ENCODE measurements at places on chromosomes 7 and 10.

- DNase-seq: no peak
Measured at GRCh38 chr10:31918671-31919409, 9.8 kb downstream of the ARHGAP12 start.

- DNase-seq: no peak
Measured at GRCh38 chr10:73997461-73997786, 492 bp upstream of the VCL start.

DNA sequence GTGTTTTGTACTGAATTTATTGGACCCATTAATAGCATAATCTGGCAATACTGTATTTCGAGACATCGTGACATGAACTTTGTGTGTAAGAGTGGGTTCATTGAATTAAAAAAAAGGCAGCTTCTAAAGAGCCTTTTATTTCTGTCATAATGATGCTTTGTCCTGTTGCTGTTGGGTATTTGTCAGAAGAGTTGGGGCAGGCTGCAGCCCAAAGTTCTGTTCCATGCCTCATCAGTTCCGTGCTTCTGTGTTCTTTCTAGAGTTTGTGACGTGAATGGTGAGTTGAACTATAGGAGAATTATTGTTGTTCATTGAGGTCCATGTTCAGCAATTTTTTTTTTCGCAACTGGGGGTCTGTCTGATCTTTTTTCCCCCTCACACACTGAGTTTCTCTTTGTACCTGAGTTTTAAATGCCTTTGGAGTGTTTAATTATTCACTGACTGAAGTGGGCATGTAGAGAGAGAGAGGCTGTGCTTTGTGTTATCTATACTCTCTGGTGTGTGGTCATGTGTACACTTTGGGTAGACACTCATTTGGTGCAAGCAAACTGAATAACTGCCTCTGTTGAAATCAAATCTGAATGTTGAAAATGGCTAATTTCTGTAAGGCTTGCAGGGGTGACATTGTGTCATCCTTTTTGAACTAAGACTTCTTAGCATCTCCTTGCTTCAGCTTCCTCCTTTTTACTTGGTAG is 69.8 kb downstream of the ADD3 start:
- no peak for DNase-seq

- DNase-seq: no peak
Measured at GRCh38 chr7:135718794-135719437, 9.1 kb downstream of the SLC13A4 start.

- no peak for DNase-seq
Measured at GRCh38 chr7:105963038-105963667, at the start of gene CDHR3. Gene CDHR3, plus strand, starts transcription at chr7:105963264. Its CDS starts 55 bp downstream, at chr7:105963319.

DNA sequence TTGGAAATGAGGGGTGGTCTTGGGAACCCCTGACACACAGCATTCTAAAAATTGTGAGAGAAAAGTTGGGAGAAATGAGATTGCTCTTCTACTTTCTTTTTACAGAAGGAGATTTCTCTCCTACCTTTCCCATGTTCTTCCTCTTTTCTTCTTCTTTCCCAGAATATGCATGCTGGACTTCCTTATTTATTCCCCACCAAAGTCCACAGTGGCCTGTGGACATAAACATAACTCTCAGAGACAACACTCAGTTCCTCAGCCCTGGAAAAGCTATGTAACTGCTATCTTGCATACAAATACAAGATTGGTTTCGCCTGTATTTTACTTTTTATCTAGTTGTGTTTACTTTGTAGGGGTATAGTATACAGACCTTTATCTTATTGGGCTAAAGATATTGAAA is 54.6 kb upstream of the C1GALT1 start:
- DNase-seq: no peak

GRCh38 chr10:22839639-22840038 is 88.2 kb upstream of the ARMC3 start:
- DNase-seq: no peak

GRCh38 chr7:118734541-118734940 is 510.0 kb downstream of the ANKRD7 start:
- DNase-seq: no peak

DNA sequence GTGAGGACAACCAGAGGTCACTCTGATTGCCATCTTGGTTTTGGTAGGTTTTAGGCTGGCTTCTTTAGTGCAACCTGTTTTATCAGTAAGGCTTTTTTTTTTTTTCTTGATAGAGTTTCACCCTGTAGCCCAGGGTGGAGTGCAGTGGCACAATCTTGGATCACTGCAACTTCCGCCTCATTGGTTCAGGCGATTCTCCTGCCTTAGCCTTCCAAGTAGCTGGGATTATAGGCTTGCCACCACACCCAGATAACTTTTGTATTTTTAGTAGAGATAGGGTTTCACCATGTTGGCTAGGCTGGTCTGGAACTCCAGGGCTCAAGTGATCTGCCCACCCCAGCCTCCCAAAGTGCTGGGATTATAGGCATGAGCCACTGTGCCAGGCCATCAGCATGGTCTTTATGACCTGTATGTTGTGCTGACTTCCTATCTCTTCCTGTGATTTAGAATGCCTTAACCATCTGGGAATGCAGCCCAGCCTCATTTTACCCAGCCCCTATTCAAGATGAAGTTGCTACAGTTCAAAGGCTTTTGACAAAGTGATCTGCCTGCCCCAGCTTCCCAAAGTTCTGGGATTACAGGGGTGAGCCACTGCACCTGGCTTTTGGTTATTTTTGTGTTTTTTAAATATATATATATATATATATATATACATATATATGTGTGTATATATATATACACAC is 7.0 kb upstream of the ZNF425 start:
- no peak for DNase-seq

- DNase-seq: no peak
Measured at GRCh38 chr7:142583446-142583845, 165.8 kb upstream of the PRSS1 start.

GRCh38 chr7:90269163-90269562 is 24.2 kb downstream of the CFAP69 start:
- no peak for DNase-seq

DNA sequence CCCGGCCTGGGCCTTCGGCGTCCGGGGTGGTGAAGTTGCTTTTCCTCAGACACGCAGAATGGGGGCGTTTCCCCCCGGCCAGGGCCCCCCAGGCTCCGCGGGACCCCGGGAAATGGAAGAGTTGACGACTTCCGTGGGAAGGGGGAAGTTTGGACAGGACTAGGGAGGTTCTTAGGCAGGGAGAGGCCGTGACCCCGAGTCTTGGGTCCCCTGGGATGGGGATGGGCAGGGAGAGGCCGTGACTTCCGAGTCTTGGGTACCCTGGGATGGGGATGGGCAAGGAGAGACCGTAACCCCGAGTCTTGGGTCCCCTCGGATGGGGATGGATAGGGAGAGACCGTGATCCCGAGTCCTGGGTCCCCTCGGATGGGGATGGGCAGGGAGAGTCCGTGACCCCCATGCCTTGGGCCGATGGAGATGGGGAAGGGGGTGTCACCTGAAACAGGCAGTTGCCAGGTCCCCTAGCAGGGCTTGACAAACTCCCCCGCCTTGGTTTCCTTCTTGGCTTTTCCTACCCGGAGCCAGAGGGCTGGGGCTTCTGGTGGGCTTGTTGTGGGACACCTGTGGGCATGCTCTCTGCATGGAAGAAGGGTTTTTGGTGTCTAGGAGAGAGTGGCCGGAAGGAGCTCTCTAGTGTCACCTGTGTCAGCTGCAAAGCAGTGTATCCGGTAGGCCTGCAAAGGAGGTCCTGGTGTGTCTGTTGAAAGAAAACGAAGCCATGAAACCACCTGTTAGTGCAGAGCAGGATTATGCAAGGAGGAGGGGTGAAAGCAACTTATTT is 1.1 kb downstream of the TRRAP start:
- peak; percentile 59 for DNase-seq

GRCh38 chr10:110487411-110488331 is 10.0 kb upstream of the DUSP5 start:
- no peak for DNase-seq

- DNase-seq: no peak
Measured at GRCh38 chr10:72328829-72329204, 25.9 kb downstream of the DNAJB12 start.

GRCh38 chr7:140650367-140650766 is 9.8 kb upstream of the DENND2A start:
- no peak for DNase-seq

GRCh38 chr10:10677479-10677878 is 340.2 kb upstream of the CELF2 start:
- DNase-seq: no peak

DNA sequence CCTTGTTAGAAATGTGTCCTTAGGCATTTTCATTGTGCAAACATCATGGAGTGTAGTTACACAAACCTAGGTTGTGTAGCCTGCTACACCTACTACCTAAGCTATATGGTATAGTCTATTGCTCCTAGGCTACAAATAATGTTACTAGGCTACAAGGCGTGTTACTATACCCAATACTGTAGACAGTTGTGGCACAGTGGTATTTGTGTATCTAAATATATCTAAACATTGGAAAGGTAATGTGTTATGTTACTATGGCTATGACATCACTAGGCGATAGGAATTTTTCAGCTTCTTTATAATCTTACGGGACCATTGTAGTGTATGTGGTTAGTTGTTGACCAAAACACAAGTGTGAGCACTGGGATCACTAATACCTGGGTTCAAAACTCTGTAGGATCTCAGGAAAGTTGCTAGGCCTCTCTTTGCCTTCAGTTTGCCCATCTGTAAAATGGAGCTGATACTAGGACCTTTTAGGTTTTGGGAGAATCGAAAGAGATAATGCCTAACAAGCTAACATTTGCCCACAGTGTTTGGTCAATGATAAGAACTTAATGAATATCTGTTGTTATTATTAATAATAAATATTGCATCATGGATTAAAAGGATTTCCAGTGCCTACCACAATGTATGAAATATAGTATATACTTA is 2.7 kb downstream of the BICC1 start:
- DNase-seq: no peak

- no peak for DNase-seq
Measured at GRCh38 chr7:118233799-118234198, 9.3 kb downstream of the ANKRD7 start.

- no peak for DNase-seq
Measured at GRCh38 chr10:58967551-58968388, 208.7 kb upstream of the PHYHIPL start.

DNA sequence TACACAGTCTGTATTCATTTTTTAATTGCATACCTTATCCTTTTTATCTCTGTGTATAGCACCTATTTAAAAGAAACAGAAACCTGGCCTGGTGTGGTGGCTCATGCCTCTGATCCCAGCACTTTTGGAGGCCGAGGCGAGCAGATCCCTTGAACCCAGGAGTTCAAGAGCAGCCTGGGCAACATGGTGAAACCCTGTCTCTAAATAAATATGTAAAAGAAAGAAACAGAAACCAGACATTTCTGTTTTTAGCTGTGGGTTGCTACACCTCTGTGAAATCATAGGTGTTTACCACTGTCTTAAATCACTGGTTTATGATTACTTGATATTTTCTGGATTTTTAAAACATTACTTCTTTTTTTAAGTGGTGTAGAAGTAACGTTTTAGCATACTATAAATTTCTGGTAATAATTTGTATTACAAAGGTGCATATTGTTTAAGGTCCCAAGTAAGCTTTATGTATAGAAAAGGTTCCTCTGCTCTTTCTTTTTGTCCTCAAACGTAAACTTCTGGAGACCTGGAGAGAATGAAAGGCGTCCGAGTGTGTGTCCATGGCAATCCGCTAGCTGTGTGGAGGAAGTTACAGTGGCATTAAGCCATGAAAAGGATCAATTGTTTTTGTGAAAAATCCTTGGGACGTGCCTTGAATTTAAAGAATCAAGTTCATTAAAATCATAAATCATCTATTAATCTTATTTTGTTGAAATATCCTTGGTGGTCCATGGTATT is 41.1 kb downstream of the PTPRZ1 start:
- DNase-seq: no peak

GRCh38 chr10:133420579-133420978 is 3.8 kb downstream of the SPRN start:
- no peak for DNase-seq

GRCh38 chr10:113504423-113504822 is 48.4 kb upstream of the HABP2 start:
- DNase-seq: no peak

DNA sequence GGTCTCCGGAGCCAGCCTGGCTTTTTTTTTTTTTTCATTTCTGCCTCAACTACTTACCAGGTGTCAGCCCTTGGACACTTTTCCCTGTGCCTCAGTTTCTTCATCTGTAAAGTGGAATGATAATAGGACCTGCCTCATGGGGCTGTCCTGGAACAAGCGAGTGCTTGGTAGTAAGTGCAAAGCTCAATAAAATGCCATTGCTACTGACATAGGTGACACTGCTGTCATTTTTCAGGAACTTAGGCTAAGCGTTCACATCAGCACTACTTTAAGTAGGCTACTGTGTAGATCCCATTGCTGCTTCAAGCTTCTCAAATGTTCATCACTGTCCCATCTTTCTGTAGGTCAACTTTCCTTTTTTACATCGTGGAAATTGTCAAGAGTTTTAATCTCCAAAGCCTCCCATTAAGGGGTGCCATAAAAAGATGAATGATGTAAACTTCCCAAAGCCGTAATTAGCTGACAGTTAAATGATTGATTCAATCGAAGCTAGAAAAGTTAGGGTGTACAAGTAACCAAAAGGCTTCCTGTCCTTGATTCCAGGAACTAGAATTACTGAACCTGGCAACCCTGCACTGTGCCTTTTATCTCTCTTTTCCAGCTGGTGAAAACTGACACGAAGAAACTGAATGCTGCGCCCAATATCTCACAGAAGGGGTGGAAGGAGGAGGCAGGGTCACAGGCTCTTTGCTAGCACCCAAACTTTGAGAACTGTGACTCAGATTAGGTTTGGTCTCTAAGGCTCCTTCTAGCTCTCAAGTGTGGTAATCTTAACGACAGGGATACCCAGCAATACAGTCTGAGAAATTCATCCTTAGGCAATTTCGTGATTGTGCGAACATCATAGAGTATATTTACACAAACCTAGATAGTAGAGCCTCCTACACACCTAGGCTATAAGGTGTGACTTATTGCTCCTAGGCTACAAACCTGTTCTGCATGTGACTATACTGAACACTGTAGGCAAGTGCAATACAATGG is 861 bp upstream of the USP6NL start:
- no peak for DNase-seq

- DNase-seq: no peak
Measured at GRCh38 chr7:22447762-22448161, 52.2 kb downstream of the STEAP1B start.

DNA sequence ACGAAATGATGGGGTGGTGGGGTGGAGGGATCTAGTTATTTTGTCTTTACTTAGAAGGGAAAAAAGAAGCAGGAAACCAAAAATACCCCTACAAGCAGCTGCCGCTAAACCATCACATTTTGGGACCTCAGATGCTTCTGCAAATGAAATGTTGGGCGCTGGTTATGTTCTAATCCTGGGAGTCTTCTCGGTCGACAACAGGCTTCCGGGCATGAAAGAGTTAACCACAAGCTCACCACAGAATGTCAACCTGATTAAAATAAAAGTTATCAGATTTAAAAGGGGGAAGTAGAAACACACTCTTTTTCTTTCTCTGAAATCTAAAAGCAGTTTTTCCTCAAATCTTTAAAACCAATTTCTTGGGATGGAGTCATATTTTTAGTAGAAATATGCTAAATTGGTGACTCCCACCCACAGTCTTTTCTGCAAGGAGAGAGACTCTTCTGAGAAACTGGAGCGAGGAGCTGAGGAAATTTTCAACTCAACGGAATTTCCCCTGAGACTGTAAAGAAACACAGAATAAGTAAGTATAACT is 16.8 kb downstream of the IL2RA start:
- DNase-seq: no peak

- no peak for DNase-seq
Measured at GRCh38 chr10:35684586-35684985, 42.5 kb upstream of the FZD8 start.

All from T follicular helper cell (primary cell).